ENCODE measurements at places on chromosomes 3 and 15.

GRCh38 chr3:187136936-187137335 lies 2.4 kb downstream of the RPL39L start:
- DNase-seq: no peak

DNA sequence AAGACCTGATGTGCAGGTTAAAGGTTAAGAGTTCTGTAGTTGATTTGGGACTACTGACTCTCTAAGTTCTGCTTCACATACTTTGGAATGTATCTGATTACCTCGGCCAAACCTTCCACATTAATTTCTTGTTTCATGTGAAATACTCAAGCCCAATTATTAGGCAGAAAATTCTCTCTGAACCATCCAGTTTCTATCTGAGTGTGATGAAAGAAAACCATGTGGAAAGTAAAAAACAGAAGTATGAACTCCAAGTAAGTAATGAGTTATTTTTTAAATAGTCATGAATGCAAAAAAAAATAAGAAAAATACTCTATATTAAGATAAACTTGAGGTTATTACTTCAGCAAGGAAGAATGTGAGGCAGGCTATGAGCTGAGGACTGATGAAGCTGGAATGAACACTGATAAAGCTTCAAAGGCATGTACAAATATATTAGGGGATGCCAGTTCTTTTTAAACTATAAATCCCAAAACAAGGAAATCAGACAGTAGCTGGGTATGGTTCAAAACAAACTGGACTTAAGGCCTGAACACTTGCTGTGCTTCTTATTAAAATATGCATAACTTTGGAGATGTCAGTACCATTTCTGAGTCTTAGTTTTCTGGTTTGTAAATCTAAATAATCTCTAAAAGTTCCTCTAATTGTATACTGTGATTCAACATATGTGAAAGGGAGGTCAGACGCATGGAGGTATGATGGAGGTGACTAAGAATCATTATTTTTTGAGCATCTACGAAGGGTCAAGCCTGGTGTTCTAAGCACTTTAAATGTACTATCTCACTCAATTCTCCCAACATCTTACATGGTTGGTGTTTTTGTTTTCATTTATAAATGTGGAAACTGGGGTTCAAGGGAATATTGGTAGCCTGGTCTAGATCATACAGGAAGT lies 59.6 kb downstream of the COL6A6 start:
- no peak for DNase-seq

- no peak for DNase-seq
These were observed 303.2 kb downstream of the TIGIT start for GRCh38 chr3:114597012-114597411.

DNA sequence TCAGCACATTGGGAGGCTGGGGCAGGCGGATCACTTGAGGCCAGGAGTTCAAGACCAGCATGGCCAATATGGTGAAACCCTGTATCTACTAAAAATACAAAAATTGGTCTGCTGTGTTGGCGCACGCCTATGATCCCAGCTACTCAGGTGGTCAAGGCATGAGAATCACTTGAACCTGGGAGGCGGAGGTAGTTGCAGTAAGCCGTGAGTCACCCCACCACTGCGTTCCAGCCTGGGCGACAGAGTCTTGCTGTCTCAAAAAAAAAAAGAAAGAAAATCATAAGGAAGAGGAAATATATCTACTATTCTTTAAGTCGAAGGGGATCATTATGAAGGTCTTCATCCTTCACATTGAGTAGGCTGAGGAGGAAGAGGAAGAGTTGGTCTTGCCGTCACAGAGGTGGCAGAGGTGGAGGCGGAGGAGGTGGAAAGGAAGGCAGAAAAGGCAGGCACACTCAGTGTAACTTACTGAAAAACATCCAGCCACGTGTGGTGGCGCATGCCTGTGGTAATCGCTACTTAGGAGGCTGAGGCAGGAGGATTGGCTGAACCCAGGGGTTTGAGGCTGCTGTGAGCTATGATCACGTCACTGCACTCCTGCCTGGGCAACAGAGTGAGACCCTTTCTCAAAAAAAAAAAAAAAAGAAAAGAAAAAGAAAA lies 14.2 kb downstream of the CSK start:
- no peak for DNase-seq

DNA sequence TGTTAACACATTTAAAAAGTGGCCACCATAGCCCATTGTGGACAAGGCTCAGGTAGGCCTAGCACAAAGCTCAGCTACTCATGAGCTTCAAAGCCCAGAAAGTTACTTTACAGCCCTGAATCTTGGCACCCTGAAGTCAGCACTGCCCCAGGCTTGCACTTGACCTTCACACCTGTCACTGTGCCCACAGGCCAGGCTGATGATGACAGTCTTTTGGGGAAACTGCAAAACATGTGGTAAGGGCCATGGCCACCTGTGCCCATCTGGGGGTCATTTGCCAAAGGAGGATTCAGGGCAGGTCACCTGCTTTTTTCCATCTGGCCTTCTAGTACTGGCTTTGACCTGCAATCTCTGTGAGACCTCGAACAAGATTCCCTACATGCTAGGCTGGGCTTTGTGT lies 11.0 kb downstream of the CHDH start:
- DNase-seq: no peak

- DNase-seq: no peak
These were observed 172.6 kb downstream of the SATB1 start for GRCh38 chr3:18252578-18252977.

GRCh38 chr3:97910931-97911351 lies 61.3 kb downstream of the RIOX2 start:
- DNase-seq: no peak

- DNase-seq: no peak
These were observed 22.5 kb upstream of the HCN4 start for GRCh38 chr15:73391128-73391872.

- DNase-seq: no peak
These were observed 153.6 kb downstream of the TMEM108 start for GRCh38 chr3:133191818-133192217.

DNA sequence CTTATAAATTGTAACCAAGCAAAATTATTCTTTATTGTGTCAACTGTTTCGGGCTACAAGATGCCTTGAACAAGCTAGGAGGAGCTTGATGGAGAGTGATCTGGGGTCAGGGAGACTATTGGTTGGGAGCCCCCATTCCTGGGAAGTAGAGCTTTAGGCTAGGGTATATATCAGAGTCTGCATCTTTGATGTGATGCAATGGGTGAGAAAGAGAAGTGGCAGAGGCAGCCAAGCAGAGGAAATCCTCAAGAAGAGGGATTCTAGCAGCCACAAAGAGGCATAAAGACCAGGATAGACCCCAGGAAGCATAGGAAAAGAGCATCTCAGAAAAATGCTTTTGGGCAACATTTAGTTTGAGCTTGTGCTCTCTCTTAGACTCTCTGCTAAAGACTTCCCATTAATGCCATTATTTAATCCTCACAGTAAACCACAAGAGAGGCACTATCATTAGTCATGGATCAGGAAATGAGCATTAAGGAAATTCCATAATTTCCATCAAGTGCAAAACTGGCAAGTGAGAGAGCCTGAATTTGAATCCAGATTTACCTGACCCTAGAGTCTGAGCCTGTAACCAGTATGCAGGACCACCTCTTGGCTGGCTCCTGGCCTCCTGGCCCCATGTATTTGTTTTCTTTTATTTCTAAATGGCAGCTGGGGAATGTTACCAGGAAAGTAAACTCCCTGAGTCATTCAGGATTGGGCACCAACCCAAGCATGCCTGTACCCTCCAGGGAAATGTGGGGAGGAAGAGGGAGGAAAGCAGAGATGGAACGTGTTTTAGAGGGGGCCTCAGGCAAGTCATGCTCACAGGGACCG lies 118.7 kb downstream of the RPL22L1 start:
- DNase-seq: no peak

- no peak for DNase-seq
These were observed 14.2 kb downstream of the FSTL1 start for GRCh38 chr3:120436523-120437050.

DNA sequence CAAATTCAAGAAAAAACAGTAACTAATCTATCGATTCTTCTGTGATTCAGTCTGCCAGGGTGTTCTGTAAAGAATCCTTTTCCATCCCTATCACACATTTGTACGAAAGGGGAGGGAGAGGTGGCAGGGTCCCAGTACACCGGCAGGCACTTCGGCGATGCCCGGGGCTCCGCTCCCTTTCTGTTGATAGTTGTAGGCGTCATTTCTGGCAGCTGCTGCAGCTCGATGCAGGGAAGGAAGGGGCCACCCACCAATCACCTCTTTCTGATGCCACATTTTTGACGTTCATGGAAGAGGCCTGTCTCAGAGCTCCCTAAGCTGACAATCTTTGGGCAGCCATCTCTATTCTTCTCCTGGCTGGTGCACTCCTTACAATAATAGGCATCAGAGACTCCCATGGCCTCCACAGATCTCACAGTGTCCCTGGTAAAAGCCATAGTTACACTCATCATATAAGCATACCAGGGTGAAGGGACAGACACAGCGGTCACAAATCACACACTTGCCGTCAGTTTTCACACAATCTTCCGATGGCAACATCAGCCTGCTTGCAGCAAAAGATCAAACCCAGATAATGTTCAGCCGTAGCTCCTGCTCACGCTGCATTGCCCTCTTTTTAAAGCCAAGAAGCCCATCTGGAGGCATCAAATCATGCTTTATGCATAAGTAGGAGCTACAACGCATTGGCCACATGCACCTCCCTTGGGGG lies 60.8 kb upstream of the ZBTB38 start:
- no peak for DNase-seq

DNA sequence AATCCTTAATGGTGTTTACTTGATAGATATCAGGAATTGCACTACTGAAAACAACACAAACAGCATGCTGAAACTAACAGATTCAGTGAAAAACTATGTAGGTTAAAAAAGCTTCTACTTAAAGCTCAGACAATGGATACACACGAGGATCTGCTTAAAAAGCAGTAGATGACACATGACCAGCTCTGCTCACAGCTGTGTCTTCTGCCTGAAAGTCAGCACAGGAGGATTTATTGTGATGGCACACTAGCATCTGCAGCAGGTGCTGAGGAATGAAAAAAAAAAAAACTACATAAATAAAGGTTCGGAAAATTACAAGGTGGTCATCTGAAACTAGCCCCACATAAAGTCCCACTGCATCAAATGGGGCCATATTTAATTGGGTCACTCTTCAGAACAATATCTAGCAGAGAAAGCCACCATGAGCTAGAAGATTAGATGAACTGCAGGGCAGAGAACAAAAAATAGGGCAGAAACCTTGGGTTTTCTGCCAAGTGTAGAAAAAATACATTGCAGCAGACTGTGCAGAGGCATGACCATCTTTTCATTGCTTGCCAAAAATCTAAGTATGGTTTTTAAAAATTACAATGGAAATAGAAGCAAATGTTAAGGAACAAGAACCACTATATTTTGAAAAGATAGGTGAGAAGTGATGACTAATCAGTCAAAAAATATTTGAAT lies 13.2 kb upstream of the GOLM2 start:
- DNase-seq: no peak

GRCh38 chr3:9903904-9904303 lies 1.3 kb downstream of the IL17RE start:
- DNase-seq: no peak

DNA sequence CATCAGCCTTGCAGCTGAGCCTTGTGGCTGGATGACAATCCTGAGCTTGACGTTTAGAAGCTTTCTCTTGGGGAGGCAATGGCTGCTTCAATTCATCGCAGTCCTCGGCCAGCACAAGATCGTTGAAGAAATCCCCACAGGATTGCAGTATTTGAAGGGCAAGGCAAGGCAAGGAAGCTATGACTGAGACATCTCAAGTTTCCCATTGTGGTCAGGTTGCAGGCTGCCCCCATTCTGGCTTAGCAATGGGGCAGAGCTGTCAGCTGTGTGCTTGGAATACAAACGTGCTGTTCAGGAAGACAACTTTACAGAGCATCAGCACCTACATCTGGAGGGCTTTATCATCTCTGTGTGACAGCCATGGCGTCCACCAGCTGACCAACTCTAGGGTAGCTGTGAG lies 275.9 kb upstream of the TBL1XR1 start:
- DNase-seq: no peak

- DNase-seq: no peak
These were observed 149.5 kb downstream of the SV2B start for GRCh38 chr15:91249591-91249990.

GRCh38 chr3:76698136-76698706 lies 341.7 kb upstream of the ROBO2 start:
- no peak for DNase-seq

GRCh38 chr3:5774337-5774736 lies 586.8 kb downstream of the EDEM1 start:
- DNase-seq: no peak

DNA sequence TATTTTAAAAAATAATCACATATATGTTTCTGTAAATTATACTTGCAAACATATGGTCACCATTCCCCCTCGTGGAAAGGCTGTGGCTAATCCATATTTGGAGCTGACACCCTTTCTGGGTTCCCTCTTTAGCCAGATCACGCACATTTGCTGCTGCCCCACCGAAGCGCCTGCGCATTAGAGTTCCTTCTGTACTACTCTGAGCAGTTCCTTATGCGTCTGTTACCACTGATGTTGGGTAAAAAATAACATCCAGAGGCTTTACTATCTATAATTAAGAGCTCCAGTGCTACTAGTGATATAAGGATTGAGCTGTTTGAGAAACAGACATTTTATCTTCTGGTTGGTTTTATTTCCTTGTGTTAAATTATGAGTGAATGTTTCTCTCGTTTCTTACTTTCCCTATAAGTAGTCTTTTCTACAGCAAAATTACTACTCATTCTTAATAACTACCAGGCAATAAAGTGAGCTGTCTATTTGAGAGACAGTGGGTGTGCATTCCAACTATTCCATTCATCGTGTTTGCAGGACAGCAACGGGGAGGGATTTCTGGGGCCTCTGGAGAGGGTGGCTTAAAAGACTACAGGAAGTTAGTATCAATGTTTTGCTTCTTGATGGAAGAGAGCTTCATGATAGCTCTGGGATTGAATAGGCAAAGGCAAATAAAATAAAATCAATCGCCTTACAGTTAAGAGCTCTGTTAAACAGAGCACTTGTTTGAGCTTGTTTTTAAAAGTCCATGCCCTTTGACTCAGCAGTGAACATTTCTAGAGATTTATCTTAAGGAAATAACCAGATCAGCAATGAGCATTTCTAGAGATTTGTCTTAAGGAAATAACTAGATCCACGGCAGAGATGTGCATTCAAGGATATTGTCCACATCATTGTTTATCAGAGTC lies 245.2 kb downstream of the CD47 start:
- DNase-seq: no peak

DNA sequence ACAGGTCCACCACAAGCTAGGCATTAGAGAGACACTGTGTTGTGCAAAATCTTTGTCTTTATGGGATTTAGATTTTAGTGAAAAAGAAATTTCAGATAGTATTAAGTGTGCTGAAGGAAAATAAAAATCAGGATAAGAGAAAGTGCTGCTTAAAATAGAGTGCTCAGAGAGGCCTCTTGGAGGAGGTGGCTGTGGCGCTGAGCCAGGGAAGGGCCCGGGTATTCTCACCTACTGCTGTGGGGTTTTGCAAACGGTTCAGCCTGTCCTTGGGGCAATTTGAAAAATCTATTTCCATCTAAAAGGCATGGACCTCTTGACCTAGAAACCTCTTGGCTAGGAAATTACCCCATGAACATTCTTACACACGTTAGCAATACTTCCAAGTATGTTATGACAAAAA lies 267.7 kb downstream of the TJP1 start:
- DNase-seq: no peak

- no peak for DNase-seq
These were observed 345.6 kb downstream of the MCTP2 start for GRCh38 chr15:94576889-94577533.

- no peak for DNase-seq
These were observed 465.4 kb downstream of the GBE1 start for GRCh38 chr3:81295906-81296577.

- no peak for DNase-seq
These were observed 79.8 kb upstream of the SLC6A1 start for GRCh38 chr3:10912786-10913185.

GRCh38 chr15:78960308-78960707 lies 15.5 kb upstream of the CTSH start:
- no peak for DNase-seq

GRCh38 chr3:19598870-19599269 lies 335.1 kb downstream of the EFHB start:
- no peak for DNase-seq
